ENCODE measurements at places on chromosomes 13 and 19.

DNA sequence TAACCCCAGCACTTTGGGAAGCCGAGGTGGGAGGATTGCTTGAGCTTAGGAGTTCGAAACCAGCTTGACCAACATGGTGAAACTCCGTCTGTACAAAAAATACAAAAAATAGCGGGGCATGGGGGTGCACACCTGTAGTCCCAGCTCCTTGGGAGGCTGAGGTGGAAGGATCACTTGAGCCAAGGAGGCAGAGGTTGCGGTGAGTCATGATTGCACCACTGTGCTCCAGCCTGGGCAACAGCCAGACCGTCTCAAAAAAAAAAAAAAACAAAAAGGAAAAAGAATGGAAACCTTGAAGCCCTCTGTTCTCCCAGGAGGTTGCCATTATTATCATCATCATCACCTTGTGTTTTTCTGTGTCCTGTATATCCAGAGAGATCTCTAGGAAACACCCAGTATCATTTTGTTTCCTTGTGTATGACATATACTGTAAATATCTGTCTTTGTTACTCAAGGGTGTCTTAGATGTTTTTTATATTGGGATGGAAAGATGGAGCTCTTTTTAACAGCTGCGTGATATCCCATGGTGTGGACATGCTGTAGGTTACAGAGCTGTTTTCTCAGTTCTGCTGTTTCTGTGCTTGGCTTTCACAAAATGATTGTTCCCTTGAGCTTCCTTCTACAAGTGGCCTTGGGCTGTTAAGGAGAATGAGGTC is 11.8 kb downstream of the CHAF1A start:
- no peak for DNase-seq

DNA sequence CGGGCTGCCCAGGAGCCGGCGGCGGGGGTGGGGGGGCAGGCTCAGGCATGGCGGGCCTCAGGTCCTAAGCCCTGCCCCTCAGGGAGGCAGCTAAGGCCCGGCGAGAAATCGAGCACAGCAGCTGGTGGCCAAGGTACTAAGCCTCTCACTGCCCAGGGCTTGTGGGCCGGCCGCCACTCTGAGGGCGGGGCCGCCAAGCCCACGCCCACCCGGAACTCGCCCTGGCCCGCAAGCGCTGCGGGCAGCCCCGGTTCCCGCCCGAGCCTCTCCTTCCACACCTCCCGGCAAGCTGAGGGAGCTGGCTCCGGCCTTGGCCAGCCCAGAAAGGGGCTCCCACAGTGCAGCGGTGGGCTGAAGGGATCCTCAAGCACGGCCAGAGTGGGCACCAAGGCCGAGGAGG is 33.1 kb downstream of the PCDH8 start:
- DNase-seq, result no peak

DNA sequence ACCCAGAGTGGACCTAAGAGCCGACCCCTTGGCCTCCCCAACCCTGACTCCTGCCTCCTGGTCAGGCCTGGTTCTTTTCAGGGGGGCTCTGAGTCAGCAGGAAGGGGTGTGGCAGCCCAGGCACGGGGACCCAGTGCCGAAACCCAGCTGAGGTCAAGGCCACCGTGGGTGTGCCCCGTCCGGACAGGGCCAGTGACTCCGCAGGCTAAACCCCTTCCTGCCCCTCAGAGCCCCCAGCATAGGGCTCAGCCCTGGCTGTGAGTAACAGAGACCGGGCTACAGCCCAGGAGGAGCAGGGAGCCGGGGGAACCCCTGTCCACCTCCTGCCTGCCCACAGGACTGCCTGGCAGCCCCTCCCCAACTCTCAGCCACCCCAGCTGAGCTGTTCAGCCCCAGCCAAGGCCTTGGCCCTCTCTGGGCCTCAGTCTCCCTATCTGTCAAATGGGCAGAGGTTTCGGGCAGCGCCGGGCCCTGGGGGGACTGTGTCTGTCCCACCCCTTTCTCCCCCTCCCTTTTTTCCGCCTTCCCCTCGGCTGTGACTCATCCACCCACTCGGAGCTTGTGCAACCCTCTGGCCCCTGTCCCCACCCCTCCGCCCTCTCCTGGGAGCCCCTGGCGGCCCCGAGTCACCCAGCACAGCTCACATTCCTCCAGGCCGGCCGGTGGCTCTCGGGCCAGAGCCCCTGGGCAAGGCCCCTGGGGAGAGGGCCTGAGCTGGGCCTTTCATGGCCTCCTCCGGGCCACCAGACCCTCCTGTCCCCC is 8.6 kb downstream of the ZBTB7A start:
- DNase-seq, result peak; percentile 38

GRCh38 chr13:49898792-49899191 is 37.3 kb downstream of the SPRYD7 start:
- DNase-seq, result no peak

DNA sequence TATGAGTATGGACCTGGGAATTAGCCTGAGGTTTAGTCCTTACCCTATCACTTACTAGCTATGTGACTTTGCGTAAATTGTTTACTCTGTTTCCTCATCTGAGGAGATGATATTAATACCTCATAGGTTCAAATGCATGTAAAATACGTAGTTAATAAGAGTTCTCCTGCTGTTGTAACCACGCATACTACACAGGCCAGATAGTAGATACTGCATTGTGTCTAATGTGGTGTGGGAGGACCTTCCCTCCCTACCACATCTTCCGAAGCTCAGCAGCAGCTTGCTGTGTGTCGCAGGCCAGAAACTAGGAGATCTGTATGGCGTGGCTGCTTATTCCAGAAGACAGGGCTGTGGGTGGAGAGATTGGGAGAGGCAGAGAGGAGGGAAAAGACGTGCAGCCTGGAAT is 23.0 kb downstream of the GTF2F2 start:
- no peak for DNase-seq

DNA sequence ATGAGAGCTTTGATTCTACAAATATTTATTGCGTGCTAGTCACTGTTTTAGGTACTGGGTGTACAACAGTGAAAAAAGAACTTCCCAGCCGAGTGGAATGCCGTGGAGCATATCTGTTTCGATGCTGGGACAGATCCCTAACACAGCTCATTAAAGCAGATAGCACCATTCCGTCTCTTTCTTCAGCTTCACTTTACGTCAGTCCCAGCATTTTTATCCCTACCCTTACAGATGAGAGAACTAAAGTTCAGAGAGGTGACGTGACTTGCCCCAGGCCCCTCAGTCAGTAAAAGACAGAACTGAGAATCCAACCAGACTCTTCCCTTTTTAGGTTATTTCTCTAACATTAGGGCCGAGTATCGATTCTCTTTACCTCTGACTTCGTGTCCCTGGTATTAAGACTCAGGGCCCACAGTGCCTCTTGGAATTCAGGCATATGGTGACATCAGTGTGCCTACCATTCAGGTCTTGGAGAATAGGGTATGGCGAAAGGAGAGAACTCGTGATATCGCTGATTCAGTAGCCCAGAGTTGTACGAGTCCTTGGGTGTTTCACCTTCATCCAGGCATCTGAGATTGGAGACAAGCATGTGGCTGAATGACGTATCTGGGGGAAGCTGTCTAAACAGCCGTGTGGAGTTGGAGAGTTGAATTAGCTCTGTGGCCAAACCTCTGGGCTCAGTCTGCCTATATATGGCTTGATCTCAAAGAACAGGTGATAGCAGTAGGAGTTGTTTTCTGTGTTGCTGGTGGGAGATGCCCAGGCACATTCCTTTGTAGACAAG is 27.1 kb downstream of the ACTN4 start:
- no peak for DNase-seq

GRCh38 chr13:28866932-28867331 is 46.8 kb downstream of the MTUS2 start:
- no peak for DNase-seq
